ENCODE measurements at places on chromosomes 7 and 10.

GRCh38 chr7:150737265-150738055 is at the start of gene GIMAP5:
GIMAP5 (plus strand) TSS chr7:150737418; CDS start chr7:150740885, 3,467 bp downstream.
- peak; percentile 37 for DNase-seq

DNA sequence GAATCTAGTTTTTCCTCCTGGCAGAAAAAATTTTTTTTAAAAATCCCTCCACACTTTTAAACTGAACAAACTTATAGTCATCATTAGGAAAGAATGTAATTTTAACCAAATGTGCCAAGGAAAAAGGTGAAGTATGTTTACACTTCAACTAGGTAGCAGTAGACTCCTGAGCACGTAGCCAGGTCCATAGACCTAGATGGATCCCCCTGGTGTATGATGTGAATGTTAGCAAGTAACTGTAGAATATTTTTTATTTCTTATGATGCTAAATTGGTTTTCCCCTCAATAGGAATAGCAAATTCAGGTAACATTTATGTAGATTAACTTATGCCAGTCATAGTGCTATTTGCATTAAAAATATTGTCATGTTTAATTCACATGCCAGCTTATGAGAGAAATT is 19.6 kb downstream of the CABCOCO1 start:
- DNase-seq = no peak

DNA sequence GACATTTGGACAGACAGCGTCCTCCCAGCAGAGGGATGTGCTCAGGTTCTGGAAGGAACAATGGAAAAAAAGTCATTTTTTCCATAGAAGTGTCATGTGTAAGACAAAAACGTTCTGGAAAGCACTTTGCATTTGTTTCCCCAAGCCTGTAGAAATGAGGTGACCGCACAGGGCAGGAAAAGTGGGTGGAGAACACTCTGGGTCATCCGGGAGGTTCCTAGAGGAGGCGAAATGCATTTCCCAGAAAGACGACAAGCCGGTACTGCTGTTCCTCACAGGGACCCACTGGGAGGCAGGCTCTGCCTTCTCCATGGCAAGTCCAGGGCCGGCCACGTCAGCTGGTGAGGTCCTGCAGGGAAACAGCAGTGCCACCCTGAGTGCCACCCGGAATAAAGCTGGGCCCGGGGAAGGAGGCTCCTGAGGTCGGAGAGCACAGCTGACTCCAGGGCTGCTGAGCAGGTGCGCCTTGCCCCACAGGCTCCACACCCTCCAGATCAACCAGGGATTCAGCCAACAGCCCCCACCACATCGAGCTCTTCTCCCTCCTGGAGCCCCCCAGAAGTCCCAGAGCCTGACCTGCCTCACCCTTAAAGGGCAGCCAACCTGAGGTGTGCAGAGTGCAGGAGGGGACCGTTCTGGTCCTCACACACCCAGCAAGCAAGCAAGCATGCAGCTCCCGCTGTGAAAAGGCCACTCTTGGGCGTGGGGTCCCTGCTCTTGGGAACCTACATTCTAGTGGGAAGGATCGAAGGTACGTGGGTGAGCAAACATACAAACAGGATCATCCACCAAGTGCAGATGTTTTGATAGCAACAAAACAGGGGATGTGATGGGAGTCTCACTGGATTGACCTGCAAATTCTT is 28.8 kb upstream of the INPP5A start:
- no peak for DNase-seq

GRCh38 chr7:141387521-141388217 is 163.5 kb upstream of the AGK start:
- DNase-seq = no peak

DNA sequence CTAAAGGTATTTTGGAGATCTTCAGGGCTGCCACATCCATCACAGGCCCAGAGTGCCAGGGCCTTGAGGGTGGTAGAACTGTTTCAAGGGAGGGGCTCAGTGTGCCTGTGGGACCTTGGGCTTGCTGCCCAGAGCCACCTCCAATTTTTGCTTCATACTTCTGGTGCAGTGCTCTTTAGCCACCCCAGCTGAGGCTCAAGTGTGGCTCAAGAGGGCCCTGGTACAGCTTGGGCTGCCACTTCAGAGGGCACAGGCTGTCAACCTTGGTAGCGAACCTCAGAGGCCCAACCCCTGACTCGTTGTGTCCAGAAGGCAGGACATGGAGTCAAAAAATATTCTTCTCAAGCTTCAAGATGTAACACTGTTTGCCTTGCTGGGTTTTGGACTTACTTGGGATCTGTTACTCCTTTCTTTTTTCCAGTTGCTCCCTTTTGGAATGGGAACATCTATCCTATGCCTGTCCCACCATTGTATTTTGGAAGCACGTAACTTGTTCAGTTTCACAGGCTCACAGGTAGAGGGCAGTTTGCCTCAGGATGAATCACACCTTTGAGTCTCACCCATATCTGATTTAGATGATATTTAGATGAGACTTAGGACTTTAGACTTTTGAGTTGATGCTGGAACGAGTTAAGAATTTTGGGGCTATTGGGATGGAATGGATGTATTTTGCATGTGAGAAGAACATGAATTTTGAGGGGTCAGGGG is 224.8 kb downstream of the RPS24 start:
- DNase-seq = no peak

GRCh38 chr7:42338916-42339540 is 102.0 kb upstream of the GLI3 start:
- no peak for DNase-seq

DNA sequence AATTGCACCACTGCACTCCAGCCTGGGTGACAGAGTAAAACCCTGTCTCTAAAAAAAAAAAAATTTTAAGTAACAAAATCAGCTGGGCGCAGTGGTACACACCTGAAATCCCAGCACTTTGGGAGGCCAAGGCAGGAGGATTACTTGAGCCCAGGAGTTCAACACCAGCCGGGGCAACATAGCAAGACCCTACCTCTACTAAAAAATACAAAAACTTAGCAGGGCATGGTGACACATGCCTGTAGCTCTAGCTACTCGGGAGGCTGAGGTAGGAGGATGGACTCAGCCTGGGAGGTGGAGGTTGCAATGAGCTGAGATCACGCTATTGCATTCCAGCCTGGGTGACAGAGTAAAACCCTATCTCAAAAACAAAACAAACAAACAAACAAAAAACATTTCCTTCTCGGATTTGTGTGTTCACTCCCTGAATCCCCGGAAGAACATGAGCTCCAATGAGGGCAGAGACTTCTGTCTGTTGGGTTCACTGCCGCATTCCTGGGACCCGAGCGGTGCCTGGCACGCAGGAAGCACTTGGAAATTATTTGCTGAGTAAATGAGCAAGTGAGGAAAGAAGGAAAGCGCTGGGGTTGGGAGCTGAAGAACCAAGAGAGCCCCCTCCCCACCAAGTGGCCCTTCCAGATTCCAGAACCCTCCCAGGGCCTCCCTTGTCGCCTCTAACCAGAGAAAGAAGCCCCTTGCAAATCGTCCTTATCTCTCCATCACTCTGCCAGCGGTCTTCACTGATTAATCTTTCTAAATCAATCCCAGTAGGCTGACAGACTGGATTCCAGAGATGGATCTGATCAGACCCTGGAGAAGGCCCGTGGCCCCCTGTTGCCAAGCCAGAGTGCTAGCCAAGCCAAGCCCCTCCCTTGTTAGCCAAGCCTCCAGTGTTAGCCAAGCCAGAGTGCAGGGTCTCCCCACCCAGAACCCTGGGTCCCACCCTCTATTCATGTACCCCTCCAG is 6.2 kb downstream of the TNRC18 start:
- DNase-seq = no peak

- DNase-seq = no peak
These were observed 242.6 kb upstream of the ANKRD30A start for GRCh38 chr10:36882781-36883180.

DNA sequence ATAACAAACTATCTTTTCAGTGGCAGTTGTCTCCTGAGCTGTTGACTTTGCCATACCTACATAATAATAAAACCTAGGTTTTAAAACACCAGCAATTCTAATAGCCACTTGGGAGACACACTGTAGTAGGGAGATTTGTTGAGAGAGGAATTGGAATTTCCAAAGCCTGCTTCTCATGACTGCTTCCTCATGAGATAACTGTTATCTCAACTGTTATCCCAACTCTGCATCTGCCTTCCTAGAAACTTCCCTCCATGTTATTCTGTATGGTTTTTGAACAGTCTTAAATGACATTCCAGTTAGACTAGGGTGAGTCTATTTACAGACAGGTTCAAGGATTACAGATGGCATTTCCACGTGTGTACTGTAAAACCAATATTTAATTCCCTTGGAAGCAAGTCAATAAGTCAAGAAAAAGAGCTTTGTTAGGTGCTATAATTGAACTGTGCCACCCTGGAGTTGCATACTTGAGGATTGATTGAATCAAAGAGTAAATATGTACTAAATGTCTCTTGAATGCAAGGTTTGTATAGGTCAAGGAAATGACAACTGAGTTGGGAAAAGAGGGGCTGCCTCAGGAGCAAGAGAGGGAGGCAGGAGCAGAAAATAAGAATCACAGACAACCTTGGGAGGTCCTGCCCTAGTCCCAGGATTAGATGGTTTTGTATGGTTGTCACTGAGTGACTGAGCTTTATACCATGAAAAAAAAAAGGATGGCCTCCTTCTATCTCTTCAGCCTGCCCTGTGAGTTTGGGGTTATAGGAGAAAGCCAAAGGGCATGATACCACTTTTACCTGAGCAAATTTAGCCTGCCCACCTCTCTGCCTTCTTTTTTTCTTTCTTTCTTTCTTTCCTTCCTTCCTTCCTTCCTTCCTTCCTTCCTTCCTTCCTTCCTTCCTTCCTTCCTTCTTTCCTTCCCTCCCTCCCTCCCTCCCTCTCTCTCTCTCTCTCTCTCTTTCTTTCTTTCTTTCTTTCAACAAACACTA is 9.9 kb upstream of the TM9SF3 start:
- DNase-seq = no peak
